ENCODE measurements at places on chromosomes 4 and X.
A peak's percentile ranks its signal among the peaks of the same experiment; 100 is the strongest.

DNA sequence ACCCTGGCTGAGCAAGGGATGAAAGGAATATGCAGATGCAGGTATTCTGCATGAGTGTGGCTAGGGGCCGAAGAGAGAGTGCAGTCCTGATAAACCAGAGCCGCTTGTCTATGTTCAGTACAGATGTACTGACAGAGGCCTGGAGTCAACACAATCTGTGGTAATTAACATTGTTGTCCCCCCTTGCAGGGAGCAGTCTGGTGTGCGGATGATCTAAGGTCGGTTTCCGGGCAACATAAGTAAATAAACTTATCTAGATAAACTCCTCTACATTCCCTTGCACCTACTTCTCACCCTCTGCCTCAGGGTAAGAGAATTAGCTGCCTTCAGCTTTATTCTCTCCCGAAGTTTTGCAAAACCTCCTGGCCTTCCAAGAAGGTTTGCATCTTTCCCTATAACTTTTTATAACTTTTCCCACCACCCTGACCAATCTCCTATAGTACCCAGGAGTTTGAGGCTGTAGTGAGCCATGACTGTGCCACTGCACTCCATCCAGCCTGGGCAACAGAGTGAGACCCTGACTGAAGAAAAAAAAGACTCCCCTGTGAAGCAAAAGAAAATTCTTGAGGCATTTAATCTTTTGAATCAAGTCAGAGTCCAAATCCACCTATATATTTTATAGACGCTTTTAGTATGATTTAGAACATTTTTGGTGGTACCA is 26.6 kb downstream of the SNX25 start:
- no peak for DNase-seq

DNA sequence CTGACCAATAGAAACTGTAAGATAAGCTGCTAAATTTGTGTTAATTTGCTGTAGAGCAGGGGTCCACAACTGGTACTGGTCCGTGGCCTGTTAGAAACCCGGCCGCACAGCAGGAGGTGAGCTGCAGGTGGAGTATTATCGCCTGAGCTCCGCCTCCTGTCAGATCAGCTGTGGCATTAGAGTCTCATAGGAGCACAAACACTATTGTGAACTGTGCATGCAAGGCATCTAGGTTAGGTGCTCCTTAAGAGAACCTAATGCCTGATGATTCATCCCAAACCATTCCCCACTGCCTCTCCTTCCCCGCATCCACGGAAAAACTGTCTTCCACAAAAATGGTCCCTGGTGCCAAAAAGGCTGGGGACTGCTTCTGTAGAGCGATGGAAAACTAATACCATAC is 19.7 kb downstream of the FBXW7 start:
- DNase-seq = peak; percentile 18

- DNase-seq = no peak
Measured at GRCh38 chr4:113908829-113909228, 70.6 kb downstream of the ARSJ start.

- no peak for DNase-seq
Measured at GRCh38 chr4:188091-188490, 63.8 kb downstream of the ZNF718 start.

- DNase-seq = no peak
Measured at GRCh38 chr4:63618883-63619718, 790.1 kb downstream of the TECRL start.

DNA sequence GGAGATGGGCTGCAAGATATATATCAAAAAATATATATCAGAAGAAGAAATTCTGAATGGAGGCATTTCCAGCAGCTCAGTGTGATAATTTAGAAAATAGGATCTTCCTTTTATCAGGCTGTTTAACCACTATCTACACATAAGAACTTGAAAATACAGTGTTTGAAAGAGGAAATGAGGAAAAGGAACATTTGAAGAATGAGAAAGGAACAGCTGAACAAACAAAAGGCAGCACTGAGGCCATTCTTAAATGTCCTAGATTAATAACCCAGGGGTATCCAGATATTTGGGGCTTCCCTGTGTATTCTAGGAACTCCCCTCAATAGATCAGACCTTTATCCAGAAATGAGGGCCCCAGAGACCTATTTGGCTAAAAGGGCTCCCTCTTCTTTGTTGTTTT is 4.1 kb downstream of the SLC39A8 start:
- DNase-seq = no peak

Data from RPMI7951 (cell line).